ENCODE measurements at places on chromosomes 4 and X. TPM values are rescaled to one million over a fixed set of nuclear protein-coding genes. Genes with fewer than 3 reads are reported as not detected.
A peak's percentile ranks its signal among the peaks of the same experiment; 100 is the strongest.

TRPC3 gene
- total RNA-seq: 0.34 TPM

PCDH18 gene
- total RNA-seq: not detected

ARSJ gene
- not detected for total RNA-seq

FHIP1A gene
- 0.45 TPM for total RNA-seq

GRCh38 chr4:11471618-11472017 lies 42.9 kb upstream of the HS3ST1 start:
- H3K4me1 ChIP-seq: peaks cover 34% of the 10 kb centered on the region
- no peaks in the 10 kb centered on the region for H3K27me3 ChIP-seq
- H3K4me3 ChIP-seq: peak overlapping the region; percentile 81
- peak overlapping the region; percentile 96 for H3K27ac ChIP-seq
- DNase-seq: peak; percentile 46

- H3K36me3 ChIP-seq: peaks cover 6% of the 10 kb centered on the region
- H3K27ac ChIP-seq: no peak overlapping the region
- peaks cover 25% of the 10 kb centered on the region for H3K4me1 ChIP-seq
- no peak overlapping the region for H3K4me3 ChIP-seq
- DNase-seq: no peak
- H3K27me3 ChIP-seq: no peaks in the 10 kb centered on the region
Observed at GRCh38 chrX:13254076-13254785, 65.6 kb downstream of the ATXN3L start.

TCEAL7 gene
- total RNA-seq: not detected

DNA sequence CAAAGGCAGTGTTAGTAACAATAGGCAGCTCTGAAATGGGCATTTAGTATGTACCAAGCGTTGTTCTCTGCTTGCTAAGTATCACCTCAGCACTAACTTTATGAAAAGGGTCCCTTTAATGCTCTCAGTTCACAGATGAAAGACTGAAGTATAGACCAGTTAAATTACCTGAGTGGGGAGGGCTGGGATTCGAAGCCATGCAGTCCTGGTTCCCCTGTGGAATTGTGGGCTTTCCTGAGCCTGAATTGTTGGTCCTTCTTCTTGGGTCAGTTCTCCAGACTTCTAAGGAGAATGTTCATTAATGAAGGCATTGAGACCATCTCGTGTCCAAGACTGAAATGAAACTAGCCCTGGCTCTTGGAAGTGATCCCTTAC lies 7.7 kb upstream of the PRDM8 start:
- no peak overlapping the region for H3K27ac ChIP-seq
- peaks cover 53% of the 10 kb centered on the region for H3K27me3 ChIP-seq
- peaks cover 10% of the 10 kb centered on the region for H3K4me1 ChIP-seq
- H3K4me3 ChIP-seq: no peak overlapping the region
- no peaks in the 10 kb centered on the region for H3K36me3 ChIP-seq

- no peak for DNase-seq
- no peaks in the 10 kb centered on the region for H3K36me3 ChIP-seq
- H3K27me3 ChIP-seq: peaks cover 2% of the 10 kb centered on the region
- H3K4me3 ChIP-seq: no peak overlapping the region
Observed at GRCh38 chr4:27132497-27132896, 271.9 kb downstream of the STIM2 start.

GRCh38 chr4:148961526-148961925 lies 519.3 kb upstream of the NR3C2 start:
- DNase-seq: no peak
- H3K4me1 ChIP-seq: no peaks in the 10 kb centered on the region
- no peak overlapping the region for H3K4me3 ChIP-seq
- H3K27ac ChIP-seq: no peak overlapping the region
- no peaks in the 10 kb centered on the region for H3K27me3 ChIP-seq
- H3K36me3 ChIP-seq: no peaks in the 10 kb centered on the region

TEX13D gene
- not detected for total RNA-seq

DNA sequence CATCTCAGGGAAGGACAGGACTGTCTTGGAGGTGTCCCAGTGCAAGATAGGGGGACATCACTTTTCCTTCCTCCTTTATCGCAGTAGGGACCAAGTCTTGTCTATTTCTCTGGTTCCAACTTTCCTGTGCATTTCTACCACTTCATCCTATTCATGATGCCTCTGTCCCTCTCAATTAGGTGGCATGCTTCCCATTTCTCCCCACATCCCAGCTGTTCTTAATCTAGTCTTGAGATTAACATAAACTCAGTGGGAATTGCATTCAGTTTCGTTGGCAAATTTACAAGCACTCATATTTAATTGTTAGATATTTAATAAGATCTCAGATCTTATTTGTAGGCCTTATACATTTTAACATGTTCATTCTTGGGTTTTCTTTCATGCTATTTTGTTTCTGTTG lies 15.7 kb upstream of the ODAM start:
- H3K4me1 ChIP-seq: no peaks in the 10 kb centered on the region
- no peak overlapping the region for H3K4me3 ChIP-seq
- H3K36me3 ChIP-seq: no peaks in the 10 kb centered on the region
- no peak overlapping the region for H3K27ac ChIP-seq
- no peak for DNase-seq

DNA sequence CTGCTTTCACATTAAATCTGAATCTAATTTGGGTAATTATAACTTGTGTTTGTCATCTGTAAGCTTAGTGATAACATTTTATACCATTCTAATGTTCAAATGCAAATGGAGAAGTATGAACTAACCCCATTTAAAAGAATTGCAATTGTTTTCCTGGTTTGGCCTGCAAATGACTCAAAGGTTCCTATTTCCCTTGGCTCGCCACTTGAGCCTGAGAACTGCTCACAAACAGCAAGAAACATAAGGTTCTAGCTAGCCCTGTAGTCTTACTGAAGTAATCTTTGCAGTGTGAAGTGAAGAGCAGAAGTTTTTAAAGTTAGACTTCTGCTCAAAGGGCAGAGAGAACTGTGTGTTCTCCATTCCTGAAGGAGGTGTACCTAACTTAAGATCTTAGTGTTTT lies 27.2 kb downstream of the UPRT start:
- H3K27ac ChIP-seq: no peak overlapping the region
- H3K4me1 ChIP-seq: no peaks in the 10 kb centered on the region
- H3K36me3 ChIP-seq: peaks cover 20% of the 10 kb centered on the region
- no peak for DNase-seq
- no peak overlapping the region for H3K4me3 ChIP-seq
- no peaks in the 10 kb centered on the region for H3K27me3 ChIP-seq

DNA sequence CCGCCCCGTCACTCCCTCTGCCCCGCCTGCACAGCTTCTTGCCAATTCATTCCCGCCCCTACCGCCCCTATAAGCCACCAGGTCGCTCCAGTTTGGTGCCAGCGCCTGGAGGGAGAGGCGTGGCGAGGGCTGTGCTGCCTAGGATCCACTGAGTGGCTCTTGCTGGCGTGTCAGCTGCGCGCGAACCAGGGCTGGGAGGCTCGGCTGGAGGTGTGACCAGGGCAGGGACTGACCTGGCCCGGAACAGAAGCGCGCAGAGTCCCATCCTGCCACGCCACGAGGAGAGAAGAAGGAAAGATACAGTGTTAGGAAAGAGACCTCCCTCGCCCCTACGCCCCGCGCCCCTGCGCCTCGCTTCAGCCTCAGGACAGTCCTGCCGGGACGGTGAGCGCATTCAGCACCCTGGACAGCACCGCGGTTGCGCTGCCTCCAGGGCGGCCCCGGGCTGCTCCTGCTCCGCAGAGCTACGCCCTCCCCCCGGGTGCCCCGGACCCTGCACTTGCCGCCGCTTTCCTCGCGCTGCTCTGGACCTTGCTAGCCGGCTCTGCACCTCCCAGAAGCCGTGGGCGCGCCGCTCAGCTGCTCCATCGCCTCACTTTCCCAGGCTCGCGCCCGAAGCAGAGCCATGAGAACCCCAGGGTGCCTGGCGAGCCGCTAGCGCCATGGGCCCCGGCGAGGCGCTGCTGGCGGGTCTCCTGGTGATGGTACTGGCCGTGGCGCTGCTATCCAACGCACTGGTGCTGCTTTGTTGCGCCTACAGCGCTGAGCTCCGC lies at the start of gene GPR78:
TSS of gene GPR78 (plus strand) at position 72 of the 773 bp plus-strand sequence. CDS start at position 663, 591 bp downstream.
- no peaks in the 10 kb centered on the region for H3K36me3 ChIP-seq
- H3K4me1 ChIP-seq: no peaks in the 10 kb centered on the region
- peak; percentile 80 for DNase-seq
- H3K27ac ChIP-seq: no peak within 1 kb of the TSS
- no peak within 1 kb of the TSS for H3K4me3 ChIP-seq

GRCh38 chr4:180947425-180947824 lies 1295.8 kb upstream of the TENM3 start:
- no peak overlapping the region for H3K4me3 ChIP-seq
- DNase-seq: no peak
- H3K27me3 ChIP-seq: no peaks in the 10 kb centered on the region
- H3K36me3 ChIP-seq: no peaks in the 10 kb centered on the region
- H3K27ac ChIP-seq: no peak overlapping the region

DNA sequence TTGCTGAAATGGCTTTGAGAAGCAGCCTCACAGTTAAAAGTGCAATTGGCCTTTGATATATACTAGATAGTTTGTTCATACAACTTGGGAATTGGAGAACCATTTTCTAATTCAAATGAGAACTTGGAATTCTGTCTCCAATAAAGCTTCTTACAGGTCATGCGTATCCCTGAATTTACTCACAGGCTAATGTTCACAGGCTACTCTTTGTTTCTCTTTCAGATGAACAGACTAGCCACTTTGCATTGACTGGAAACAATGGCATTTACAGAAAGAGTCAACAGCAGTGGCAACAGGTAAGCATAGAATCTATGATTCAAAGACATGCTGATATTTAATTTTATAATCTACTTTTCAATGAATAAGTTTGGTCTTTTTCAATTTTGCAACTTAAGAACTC lies 13.5 kb downstream of the AFF1 start:
- DNase-seq: no peak
- H3K4me1 ChIP-seq: peaks cover 19% of the 10 kb centered on the region
- H3K36me3 ChIP-seq: peaks cover 6% of the 10 kb centered on the region
- H3K27me3 ChIP-seq: no peaks in the 10 kb centered on the region
- H3K4me3 ChIP-seq: no peak overlapping the region

DNA sequence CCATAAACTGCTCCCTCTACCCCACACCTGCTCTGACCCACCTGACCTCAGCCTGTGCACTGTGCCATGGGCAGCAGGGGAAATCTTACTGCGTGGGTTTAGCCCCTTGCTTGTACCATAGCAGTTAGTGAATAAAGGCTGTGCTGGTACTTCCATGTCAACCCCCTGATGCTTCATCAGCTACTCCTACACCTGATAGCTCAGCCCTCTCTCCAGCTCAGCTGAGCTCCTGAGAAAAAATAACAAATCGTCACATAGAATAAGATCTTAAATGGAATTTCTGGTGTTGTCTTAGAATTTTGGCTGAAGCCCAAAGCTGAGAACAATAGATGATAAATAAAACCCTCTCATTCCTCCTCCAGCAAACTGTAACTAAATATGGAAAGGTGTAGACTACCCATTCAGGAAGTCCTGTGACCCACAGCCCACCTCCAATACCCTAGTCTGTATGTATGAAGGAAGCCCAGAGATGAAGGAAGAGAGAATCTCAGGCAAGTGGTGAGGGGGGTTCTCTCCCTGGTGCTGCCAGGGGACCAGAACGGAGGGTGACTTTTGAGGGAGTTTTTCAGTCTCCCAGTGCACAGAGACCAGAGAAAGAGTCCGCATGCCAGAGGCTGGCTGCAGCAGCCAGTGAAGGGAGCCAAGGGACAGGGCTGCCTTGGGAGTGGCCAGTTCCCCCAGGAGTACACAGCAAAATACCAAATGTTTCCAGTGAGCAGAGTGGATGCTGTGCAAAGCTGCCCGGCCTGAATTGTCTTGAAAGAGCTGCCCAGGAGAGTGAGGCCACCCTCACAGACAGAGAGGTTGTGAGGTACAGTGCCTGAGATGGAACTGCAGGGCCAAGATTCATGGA lies 227.3 kb downstream of the QDPR start:
- H3K4me3 ChIP-seq: no peak overlapping the region
- DNase-seq: no peak
- H3K4me1 ChIP-seq: no peaks in the 10 kb centered on the region
- H3K27me3 ChIP-seq: no peaks in the 10 kb centered on the region
- no peaks in the 10 kb centered on the region for H3K36me3 ChIP-seq

GAGE10 gene
- total RNA-seq: not detected

DNA sequence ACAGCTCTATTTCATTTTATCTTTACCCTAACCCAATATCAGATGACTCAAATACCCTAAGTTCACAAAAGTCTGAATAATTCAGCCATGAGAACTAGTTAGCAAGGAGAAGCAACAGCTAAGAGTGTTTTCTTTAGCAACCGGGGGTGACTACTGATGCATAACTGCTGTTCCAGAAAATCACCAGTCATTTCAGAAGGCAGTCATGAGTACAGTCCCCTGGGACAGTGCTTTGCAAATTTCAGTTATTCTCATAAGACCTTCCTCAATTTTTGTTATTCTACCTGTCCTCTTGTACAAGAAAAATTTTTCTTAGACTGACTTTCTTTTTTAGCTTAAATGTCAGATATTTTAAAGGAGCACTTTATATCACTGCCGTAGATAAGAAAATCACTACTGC lies 16.4 kb downstream of the BANK1 start:
- no peak for DNase-seq
- no peak overlapping the region for H3K27ac ChIP-seq
- H3K4me3 ChIP-seq: no peak overlapping the region
- peaks cover 6% of the 10 kb centered on the region for H3K27me3 ChIP-seq
- no peaks in the 10 kb centered on the region for H3K36me3 ChIP-seq

DNA sequence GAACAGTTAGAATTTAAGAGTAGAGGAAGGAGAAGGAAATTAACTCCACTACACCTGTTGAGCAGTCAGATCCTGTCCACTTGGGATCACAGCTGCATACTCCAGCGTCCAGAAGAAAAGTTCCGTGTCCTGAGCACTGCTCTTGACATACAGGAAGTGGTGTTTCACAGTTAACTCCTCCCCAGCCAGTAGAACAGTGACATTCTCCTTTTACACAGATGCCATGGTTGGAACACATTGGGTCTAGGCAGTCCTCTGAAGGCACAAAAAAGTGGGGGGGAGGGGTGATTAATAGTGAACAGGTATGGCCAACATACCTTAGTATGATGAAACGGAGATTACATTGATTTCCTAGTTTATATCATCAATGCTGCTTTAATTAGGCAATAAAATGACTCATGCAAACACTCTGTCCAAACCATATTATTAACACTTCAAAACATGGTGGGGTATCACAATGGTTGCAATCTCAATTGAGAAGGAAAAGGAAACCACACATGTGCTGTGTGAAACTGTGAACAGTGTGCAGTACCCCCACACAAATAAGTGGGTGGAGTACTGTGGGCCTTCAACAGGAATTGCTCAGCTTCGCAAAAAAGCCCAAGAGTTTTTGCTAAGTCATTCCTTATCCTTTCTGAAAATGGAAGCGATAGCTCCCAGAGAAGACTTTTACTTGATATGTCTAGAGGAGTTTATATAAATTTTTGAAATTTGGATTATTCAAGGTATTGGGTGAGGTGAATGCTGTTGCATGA lies 295.6 kb downstream of the SH2D1A start:
- no peak for DNase-seq
- no peak overlapping the region for H3K4me3 ChIP-seq
- no peaks in the 10 kb centered on the region for H3K4me1 ChIP-seq
- no peak overlapping the region for H3K27ac ChIP-seq
- no peaks in the 10 kb centered on the region for H3K36me3 ChIP-seq
- H3K27me3 ChIP-seq: no peaks in the 10 kb centered on the region

GRCh38 chr4:76954489-76954888 lies 4.9 kb downstream of the SEPTIN11 start:
- H3K27me3 ChIP-seq: peaks cover 4% of the 10 kb centered on the region
- no peak overlapping the region for H3K4me3 ChIP-seq
- H3K36me3 ChIP-seq: peaks cover 31% of the 10 kb centered on the region
- no peak overlapping the region for H3K27ac ChIP-seq
- DNase-seq: no peak

GRCh38 chrX:119424999-119425398 lies 25.9 kb downstream of the SLC25A43 start:
- peaks cover 15% of the 10 kb centered on the region for H3K4me1 ChIP-seq
- no peak overlapping the region for H3K27ac ChIP-seq
- no peaks in the 10 kb centered on the region for H3K36me3 ChIP-seq
- no peak overlapping the region for H3K4me3 ChIP-seq
- no peaks in the 10 kb centered on the region for H3K27me3 ChIP-seq
